ENCODE measurements at places on chromosomes 5 and 9.

DNA sequence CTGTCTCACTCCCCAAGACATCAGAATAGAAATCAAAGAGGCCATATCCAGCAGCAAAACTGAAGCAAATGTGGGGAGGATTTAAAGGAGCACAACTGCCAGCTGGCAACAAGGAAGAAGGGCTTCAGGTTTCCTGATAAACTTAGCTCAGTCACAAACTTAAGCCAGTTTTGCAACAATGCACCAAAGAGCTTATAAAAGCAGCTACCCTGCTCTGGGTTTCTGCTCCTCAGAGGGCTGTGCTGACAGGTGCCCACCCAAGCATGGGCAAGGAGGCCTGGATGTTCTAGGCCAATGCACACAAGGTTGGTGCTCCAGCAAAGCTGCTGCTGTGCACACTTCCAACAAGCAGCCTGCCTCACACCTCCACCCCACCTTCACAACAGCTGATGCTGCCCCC, 132.9 kb downstream of the SIL1 start:
- DNase-seq: no peak

DNA sequence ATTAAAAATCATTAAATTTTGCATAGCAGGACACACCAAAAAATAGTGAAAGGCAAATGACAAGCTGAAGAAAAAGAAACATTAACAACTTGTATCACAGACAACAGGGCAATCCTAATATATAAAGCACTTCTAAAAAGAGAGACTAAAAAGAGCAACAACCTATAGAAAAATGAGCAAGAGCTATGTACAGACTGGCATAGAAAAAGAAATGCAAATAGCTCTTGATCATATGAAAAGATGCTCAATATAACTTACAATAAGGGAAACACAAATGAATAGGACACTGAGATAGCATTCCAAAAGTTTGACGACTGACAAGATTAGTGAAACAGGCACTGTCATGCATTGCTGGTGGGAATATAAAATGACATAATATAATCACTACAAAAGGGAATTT, 235.9 kb downstream of the SEC61B start:
- no peak for DNase-seq

GRCh38 chr5:131198625-131199024, 27.9 kb downstream of the LYRM7 start:
- no peak for DNase-seq

DNA sequence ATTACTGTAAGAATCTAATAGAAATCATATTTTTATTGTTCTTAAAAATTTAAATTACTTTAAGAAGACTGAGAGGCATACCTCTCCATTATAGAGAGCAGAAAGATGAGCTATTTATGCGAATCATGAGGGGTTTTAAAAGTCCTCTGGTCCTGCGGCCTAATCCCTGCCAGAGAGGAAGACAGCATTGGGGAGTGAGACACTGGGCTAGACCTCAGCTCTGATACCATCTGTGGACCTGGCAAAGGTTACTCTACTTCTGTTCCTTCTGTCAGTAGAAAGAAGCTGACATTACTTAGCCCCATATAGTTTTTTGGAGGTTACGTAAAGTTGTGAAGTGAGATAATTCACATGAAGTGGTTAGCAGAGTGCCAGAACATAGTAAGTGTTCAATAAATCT, 103.6 kb downstream of the CCDC192 start:
- no peak for DNase-seq

DNA sequence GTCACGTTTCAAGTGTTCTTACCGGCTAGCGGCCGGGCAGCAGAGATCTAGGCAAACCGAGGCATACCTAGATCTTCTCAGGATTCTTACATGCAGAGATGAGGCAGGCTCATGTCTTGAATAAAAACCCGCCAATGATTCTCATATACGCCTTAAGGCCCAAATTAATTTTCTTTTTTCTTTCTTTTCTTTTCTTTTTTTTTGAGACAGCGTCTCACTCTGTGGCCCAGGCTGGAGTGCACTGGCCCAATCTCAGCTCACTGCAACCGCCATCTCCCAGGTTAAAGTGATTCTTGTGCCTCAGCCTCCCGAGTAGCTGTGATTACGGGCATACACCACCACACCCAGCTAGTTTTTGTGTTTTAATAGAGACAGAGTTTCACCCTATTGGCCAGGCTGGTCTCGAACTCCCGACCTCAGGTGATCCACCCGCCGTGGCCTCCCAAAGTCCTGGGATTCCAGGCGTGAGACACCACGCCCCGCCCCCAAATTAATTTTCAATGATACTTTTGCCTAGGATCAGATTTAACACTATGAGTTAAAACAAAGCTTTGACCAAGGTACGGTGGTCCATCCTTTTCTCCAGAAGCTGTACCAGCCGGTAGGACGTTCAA, 1.5 kb downstream of the C9orf40 start:
- no peak for DNase-seq

- DNase-seq: no peak
Observed at GRCh38 chr9:27037499-27037898, 32.0 kb upstream of the LRRC19 start.

DNA sequence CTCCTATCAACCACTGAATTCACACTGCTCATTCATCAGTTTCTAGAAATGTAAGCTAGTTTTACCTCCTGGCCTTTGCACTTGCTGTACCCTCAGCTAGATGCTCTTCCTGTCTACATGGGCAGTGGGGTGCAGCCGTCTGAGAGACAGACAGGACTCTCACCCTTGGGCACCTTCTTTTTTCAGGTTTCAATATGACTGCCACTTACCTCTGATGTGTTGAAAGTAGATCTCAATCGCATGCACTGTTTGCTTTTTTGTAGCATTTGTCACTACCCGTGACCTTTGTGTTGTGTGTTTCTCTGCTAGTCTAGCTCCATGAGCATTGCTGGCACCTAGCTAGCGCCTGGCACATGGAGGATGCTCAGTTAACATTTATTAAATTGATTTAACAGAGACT, 403.1 kb upstream of the TRPC7 start:
- DNase-seq: no peak

DNA sequence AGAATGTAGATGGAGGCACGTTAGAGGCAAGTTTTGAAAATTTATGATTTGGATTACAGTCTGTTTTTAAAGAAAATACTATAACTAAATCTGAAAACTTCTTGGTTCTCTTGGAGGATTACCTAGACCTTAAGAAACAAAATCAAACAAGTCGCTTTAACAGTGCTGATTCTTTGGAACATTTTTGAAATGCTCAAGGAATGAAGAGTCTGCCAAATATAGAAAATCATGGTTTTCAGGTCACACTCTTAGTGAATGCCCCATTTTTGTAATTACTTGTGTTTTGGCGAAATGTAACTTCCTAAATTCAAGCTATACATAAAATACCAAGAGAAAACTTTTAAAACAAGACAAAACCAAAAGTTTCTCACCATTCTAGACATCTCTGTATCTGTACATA, 93.2 kb downstream of the EQTN start:
- DNase-seq: no peak

- DNase-seq: no peak
Observed at GRCh38 chr5:42881416-42882117, 69.9 kb upstream of the SELENOP start.

- DNase-seq: no peak
Observed at GRCh38 chr5:74314906-74315305, 325.6 kb downstream of the ENC1 start.

DNA sequence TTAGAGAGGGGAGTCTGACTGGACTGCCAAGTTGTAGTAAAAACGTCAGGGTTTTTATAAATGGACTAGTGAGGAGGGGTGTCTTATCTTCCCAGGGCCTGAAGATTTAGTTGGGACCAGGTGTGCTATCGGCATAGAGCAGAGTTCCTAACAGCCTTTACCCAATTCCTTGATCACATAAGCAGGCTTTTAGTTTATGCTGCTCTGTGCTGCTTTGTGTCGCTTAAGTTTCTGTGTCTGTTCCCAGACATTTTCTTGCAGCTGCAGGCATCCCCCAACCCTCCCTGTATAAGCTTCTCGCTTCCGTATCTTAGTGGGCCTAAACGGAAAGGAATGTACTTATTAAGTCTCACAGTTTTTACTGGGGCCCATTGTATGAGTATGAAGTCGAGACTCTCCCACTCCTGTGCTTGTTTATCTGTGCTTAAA, 2.6 kb upstream of the SMC5 start:
- DNase-seq: peak; percentile 32

- DNase-seq: no peak
Observed at GRCh38 chr5:168952196-168952595, 348.7 kb downstream of the SLIT3 start.

DNA sequence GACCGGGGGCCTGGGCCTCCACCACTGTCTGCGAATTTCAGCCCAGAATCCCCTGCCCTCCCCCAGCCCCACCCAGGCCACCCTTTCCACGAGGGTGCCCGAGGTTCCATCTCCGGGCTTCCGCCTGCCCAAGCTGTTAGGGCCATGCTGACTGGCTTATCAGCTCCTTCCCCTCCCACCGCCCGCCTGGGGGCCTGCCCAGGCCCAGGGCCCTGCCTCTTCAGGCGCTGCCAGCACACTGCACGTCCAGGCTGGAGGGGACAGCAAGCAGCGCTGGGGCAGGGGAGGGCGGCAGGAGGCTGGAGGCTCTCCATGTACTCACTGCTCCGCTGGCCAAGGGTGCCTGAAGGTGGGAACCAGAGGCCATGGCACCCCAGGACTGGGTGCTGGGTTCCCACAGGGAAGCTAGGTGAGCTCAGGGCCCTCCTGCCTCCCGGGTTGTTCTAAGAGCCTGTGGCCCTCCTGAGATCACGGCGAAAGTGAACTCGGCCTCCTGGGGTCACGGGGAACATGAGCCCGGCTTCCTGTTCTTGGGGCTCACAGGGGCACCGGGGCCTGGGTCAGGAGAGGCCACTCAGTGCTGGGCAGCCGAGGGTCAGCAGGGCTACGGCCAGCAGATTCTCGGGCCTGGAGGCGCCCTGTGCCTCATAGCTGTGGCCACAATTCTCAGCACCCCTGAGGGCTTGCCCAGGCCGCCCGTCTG, 57.7 kb upstream of the EGFL7 start:
- DNase-seq: no peak

GRCh38 chr9:130020618-130021017, 22.4 kb downstream of the FNBP1 start:
- no peak for DNase-seq

DNA sequence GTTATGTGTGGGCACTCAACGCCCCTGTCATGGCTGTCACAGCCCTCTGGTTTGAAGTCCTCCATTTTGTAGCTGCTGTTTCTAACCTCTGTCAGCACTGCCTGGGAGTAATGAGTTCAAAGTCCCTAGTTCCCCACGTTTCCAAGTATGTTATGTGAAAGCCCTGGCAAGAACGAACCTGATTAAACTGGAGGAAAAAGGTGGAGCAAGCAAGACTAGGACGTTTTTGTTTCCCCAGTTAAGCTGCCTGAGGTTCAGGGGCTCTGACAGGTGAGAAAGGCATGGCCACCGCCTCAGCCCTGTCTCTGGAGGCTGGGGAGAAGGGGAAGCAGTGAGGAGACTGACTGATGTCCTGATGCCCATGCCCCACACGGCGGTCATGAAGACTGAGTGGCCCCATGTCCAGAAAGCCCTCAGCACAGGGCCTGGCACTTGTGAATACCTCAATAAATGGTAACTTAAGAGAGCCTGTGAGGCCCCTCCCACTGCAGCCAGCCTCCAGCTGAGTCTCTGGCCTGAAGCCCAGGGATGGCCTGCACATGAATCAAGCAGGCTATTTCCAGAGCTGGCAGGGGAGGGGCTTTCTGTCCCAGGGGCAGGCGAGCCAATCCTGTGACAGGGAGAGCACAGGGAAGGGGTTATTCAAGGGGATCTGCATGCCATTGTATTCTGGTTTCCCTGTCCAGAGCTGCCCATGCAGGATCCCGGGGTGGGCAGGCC, 61.8 kb downstream of the PFDN1 start:
- peak; percentile 91 for DNase-seq

GRCh38 chr5:140312791-140313189, 9.9 kb upstream of the PFDN1 start:
- DNase-seq: no peak

GRCh38 chr5:130234816-130235215, 330.6 kb downstream of the CHSY3 start:
- DNase-seq: no peak

DNA sequence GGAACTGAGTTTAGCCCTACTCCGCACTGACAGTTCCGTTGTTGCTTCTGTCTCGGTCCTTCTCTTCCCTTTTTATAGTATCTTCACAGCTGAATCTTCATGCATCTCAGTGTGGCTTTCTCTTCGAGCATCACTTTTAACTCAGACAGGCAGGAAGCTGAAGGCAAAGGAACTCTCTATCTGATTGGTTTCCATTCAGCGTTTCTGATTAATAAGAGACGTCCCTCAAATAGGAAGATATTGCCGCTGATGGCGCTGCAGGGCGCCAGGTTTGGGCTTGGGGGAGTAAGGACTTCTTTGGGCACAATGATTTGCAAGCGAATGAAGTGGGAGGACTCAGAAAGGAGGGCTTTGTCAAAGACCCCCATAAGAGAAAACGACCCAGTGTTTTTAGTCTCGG, at the start of gene CDH9:
Gene CDH9, minus strand, starts transcription at position 111 of the 400 bp plus-strand sequence. CDS start 50,253 bp downstream, outside the sequence.
- DNase-seq: no peak

DNA sequence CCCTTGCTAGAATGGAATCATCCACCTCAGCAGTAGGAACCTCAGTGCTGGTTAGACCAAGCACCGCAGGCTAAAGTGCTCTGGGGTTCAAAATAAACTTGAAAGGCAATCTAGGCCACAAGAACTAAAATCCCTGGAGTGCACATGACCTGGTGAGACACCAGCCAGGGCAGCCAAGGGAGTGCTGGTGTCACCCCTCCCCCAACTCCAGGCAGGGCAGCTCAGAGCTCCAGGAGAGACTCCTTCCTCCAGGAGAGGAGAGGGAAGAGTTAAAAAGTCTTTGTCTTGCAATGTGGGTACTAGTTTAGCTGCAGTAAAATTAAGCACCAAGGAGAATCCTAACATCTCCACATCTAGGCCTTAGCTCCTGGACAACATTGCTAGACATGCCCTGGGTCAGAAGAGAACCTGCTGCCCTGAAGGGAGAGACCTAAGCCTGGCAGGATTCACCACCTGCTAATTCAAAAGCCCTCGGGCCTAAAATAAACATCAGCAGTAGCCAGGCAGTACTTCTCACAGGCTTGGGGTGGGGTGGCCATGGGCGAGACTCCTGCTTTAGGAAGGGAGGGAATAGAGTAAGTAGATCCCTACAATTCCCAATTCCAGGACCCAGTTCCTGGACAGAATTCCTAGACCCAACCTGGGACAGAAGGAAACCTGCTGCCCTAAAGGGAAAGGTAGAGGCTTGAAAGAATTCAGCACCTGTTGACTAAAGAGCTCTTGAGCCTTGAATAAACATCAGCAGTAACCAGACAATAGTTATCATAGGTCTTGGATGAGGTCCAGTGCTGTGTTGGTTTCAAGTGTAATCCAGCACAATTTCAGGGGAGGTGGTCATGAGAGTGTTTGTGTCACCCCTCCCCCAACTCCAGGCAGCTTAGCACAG, 25.8 kb downstream of the UGT3A2 start:
- no peak for DNase-seq
